ENCODE measurements at places on chromosomes 12 and 14.

DNA sequence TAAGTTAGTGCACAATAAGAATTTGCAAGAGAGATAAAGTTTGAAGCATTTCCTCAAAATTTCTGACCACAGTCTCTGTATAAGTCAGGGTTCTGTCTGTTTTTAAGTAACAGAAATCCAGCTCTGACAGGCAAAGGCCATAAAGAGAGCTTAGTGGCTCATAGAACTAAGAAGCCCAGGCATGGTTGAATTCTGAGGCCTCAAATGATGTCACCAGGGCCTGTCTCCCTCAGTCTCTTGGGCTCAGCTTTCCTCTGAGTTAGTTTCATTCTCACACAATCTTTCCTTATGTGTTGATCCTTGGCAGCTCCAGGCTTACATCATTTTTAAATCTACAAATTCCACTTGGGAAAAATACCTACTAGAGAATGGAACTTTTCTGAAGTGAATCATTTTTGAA lies 173.4 kb upstream of the ATP2B1 start:
- no peak for DNase-seq

GRCh38 chr14:21572604-21573003 lies 7.3 kb downstream of the OR10G3 start:
- DNase-seq = no peak

- no peak for DNase-seq
Measured at GRCh38 chr12:16245209-16245608, 32.3 kb downstream of the SLC15A5 start.

DNA sequence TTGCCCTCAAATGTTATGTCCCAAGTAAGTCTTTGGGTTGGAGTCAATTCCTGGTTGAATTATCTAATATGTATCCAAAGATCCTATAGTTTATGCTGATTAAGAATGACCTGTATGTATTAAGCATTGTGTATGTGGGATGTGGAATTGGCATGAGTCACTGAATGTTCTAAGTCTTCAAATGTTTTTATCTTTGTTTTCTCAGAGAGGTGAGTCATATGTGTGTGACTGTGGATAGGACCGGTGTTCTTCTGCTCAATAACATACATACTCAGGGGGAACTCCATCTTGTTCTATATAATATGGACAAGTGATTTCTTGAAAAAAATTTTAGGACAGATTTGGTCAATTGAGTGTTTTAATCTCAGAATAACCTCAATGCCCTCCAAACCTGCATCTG lies 57.9 kb downstream of the NAV3 start:
- DNase-seq = no peak

DNA sequence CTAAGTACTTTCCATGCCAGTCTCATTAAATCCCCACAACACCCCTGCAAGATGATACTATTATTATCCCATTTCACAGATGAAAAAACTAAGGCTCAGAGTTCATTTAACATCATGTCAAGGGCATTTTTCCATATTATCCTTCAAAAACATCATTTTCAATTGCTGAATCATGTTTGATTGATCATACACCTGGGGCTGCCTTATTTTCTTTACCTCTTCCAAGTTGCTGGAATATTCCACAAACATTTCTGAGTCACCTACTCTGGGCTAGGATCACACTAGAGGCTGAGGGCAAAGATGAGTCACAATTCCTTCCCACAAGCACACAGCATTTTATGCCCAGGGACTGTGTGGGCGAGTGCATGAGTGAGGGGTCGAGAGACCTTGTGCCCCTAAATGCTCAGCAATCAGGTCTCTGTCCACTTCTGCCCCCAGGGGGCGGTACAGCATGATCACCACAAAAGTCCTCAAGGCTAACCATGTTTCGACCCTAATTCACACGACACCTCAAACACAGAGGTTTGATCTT lies 14.1 kb upstream of the TMEM119 start:
- no peak for DNase-seq

- DNase-seq = no peak
Measured at GRCh38 chr12:109621901-109622364, 48.3 kb downstream of the MVK start.

- DNase-seq = no peak
Measured at GRCh38 chr12:52122904-52123303, 43.4 kb downstream of the SMIM41 start.

DNA sequence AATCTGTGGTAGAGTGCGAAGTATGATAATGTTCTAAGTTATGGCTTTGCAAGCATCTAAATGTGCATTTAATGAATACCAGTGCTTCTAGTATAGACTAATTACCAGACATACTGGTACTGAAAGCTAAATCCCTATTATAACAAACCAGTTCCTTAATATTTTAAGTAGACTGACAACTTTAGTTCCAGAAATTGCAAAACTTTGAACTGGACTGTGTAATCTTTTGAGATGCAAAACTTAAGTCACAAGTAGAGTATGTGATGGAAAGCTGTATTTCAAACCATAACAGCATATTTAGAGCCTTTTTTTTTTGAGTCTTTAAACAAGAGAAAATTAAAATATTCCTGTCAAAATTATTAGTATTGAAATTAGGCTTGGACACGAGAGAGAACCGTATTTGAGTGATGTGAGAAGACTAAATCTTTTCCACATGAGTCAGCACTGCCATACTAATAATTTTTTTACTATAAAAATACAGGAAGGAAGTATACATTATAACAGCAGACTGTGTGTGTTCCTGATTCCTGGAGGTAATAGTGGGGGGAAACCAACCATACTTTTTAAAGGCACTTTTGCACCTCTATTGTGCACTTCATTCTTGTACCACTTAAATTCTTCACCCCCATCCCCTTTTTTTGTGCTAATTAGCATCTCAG lies 45.5 kb downstream of the PPM1A start:
- DNase-seq = no peak

DNA sequence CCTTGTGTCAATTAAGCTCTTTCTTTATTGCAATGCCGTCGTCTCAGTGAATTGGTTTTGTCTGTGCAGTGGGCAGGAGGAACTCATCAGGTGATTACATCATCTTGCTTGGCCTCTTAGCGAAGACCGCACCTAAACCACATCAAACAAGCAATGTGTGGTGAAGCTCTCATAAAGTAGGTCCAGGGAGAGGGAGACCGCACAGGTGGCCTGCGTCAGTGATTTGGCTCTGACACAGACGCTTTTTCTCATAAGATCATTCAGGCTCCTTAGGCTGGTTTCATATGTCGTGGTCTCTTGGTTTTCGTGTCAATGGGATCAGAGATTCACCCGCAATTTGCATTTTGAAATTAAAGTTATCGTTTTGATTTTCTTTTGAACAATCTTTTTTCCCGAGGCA lies 6.7 kb upstream of the TESC start:
- DNase-seq = peak; percentile 7

DNA sequence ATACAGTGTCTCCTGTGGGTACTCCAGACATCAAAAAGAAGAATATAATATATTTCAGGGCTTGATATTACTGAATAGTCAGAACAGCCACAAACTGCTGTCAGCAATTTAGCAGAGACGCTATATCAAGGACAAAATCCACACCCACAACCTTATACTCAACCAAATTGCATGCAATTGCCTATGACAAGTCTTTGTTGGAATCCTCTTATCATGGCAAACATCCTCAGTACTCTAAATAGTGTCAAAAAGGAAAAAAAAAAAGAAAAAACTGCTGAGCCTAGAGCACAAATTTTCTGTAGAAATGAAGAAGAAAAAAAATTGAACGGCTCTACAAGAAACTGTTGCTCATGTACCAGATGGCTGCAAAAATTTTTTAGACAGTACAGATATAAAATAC lies 485.7 kb downstream of the TMTC2 start:
- no peak for DNase-seq

Data from stimulated activated CD8-positive, alpha-beta memory T cell treated with anti-CD3 and anti-CD28 coated beads, Interleukin-2, amount 100 ng/mL, for 48 hours (primary cell).